ENCODE measurements at places on chromosomes 11 and 22.

- peak; percentile 75 for DNase-seq
Observed at GRCh38 chr11:64252003-64252872, 908 bp downstream of the PLCB3 start.

- DNase-seq, result no peak
Observed at GRCh38 chr11:38425578-38425977, 1827.5 kb upstream of the RAG2 start.

- no peak for DNase-seq
Observed at GRCh38 chr11:8273287-8273686, 9.6 kb upstream of the LMO1 start.

DNA sequence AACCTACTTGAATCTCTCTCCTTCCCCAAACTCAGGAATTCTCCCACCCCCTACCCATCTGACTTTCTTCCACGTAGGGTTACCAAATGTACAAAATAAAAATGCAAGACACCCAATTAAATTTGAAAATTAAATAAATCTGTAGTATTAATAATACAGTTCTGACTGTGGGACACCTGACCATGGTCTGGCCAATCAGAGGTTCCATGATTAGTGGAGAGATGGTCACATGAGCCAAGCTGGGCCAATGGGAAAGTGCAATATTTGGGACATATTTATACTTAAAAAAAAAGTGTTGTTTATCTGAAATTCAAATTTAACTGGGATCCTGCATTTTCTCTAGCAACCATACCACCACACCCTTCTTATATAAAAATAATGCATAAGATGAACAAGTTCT lies 29.8 kb upstream of the ASPHD2 start:
- no peak for DNase-seq

GRCh38 chr11:17738151-17738973 lies 3.8 kb downstream of the KCNC1 start:
- DNase-seq, result peak; percentile 13

GRCh38 chr11:20474882-20475517 lies 87.5 kb downstream of the PRMT3 start:
- DNase-seq, result no peak

DNA sequence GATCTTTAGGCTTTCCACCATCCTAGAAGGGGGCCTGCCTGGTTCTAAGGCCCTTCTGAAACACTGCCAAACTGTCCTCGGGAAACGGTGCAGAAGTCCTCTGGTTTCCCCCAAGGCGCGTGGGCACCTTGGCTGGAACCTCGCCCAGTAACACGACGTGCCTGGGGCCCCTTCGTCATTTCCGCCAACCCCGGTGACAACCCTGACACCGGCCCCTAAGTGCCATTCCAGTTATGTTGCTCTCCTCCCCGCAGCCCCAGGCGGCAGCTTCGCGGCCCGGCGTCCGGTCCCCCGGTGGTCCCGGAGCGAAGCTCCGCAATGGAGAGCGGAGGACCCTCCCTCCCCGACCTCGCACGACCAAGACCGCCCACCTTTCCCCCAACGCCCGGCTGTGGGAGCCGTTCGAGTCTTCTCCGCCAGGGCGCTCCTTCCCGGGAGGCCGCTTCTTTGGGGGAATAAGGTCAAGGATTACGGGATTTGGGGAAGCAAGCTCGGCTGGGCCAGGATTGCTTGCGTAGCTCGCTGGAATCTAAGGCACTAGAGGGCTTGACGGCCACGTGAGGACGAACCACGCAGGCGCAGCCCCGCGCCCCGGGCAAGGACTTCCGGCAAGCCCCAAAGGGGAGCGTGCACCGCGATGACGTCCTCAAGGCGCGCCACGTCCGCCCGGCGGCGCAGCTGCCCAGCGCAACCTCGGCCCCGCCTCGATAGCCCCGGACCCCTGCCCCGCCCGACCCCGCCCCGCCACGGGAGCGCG lies 626 bp downstream of the RNH1 start:
- DNase-seq, result peak; percentile 97

- no peak for DNase-seq
Observed at GRCh38 chr22:35544827-35545226, 4.2 kb downstream of the RASD2 start.

GRCh38 chr22:28980326-28980725 lies 81.3 kb downstream of the C22orf31 start:
- DNase-seq, result no peak
